Posterior cingulate gyrus (tissue), 11 donors: ENCODE measurements at places on chromosomes 4 and X.

DNA sequence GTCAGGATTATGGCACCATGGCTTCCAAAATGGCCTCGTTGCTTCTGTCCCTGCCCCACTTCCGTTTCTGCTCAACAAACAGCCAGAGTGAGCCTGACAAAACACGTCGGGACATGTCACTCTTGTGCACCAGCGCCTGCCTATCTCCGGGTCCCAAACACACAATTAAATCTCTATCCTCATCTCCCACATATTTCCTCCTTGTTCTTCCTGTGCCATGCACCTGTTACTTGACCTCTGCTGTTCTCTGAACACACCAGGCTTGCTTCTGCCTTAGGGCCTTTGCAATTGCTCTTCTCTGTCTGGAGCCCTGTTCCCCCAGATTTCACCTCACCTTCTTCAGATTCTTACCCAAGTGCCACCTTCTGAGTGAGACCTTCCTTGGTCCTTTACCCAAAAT lies 12.7 kb upstream of the CD38 start:
- DNase-seq: no peak

DNA sequence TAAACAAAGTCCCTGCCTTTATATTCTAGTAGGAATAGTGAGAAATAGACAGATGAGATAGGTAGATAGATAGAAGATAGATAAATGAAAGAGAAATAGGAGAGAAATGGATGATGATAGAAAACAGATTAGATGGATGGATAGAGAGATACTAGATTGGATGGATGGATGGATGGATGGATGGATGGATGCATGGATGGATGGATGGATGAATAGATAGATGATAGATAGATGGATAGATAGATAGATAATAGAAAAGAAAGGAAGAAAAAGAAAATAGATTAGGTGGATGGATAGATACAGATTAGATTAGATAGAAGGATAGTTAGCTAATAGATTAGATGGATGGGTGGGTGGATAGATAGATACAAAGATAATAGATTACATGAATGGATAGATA lies 33.2 kb upstream of the WDR17 start:
- DNase-seq: no peak

DNA sequence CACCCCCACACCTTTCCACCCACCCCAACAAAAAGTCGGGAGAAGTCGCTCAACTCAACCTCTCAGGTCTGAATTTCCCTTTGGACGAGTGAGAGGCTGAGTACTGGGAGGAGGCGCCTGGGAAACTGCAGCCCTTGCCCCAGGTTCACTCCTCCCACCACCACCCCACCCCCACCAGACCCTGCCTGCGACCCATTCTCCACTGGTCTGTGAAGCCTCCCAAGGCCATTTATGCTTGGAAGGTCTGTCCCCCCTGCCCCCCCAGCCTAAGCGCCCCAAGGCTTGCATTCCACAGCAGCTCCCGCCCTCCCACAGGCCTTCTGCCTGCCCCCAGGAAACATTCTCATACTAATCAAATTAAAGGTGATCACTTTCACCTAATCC lies 27.2 kb downstream of the ELF4 start:
- DNase-seq: no peak

- DNase-seq: no peak
Observed at GRCh38 chrX:130267956-130268448, 697 bp downstream of the ZNF280C start.

DNA sequence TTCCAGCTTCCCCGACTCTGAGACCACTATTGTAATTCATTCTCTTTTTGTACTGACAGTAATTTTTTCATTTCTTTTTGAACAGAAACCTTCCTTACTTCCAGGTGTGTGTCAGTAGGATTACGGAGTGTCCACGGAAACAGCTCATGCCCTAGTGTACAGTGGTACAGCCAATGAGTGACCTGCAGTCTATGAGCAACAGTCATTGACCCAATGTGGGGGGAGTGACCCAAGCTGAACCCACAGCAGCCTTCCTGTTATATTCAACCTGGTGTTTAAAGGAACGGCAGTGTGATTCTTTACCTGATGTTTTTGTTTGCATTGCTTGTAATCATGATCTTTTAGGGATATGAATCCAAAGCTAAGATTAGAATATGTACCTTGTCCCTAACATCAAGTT lies 1.2 kb downstream of the H2BW2 start:
- no peak for DNase-seq

GRCh38 chr4:168998596-168998995 lies 11.5 kb downstream of the CBR4 start:
- no peak for DNase-seq

- DNase-seq: no peak
Observed at GRCh38 chr4:61385256-61385655, 185.1 kb downstream of the ADGRL3 start.

GRCh38 chrX:123454712-123455431 lies 270.8 kb downstream of the GRIA3 start:
- DNase-seq: no peak

DNA sequence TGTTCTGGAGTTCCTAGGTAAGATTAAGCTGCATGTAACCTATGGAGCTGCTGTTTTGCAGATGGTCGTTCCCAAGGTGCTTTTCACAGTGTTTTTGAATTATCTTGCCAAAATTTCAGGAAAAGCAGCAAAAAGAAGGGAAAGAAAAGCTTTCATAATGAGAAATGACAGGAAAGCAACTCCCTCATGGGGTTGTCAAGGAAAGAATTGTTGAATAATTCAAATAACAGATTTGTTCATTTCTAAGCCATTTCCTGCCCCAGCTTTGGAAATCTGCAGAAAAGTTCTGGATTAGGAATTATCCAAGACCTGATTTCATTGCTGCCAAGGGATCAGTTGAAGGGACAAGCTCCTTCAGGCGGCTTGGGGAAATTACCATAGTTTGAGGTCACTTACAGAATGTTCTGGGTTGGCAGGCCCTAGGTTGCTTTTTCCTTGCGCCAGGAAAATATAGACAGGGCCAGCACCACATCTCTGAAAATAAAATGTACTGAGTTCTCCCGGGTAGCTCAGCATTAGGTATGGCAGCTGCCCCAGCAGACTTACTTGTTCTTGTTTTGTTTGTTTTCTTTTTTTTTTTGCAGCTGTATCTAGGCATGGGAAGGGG lies 354.7 kb downstream of the STIM2 start:
- DNase-seq: no peak

GRCh38 chrX:138710866-138711341 lies 613 bp downstream of the FGF13 start:
- DNase-seq: peak; percentile 9

DNA sequence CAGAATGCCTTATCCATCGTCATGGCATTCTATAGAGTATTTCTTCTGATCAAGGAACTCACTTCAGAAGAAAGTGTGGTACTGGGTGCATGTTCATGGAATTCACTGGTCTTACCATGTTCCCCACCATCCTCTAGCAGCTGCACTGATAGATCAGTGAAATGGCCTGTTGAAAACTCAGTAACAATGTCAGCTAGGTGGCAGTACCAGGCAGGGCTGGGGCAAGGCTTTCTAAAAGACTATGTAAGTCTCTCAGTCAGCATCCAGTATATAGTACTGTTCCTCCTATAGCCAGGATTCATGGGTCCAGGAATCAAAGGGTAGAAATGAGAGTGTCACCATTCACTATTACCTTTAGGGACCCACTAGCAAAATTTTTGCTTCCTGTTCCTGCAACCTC lies 15.8 kb upstream of the LDB2 start:
- peak; percentile 88 for DNase-seq

- no peak for DNase-seq
Observed at GRCh38 chr4:128633067-128633466, 176.4 kb upstream of the JADE1 start.

- DNase-seq: peak; percentile 39
Observed at GRCh38 chr4:61202638-61203435, 2.7 kb downstream of the ADGRL3 start.

- DNase-seq: no peak
Observed at GRCh38 chr4:112514647-112515197, 1.3 kb downstream of the NEUROG2 start.
